Stomach (tissue), 19 donors: ENCODE measurements at places on chromosomes 5 and 9. TPM values are rescaled to one million over a fixed set of nuclear protein-coding genes. Genes with fewer than 3 reads are reported as not detected.

The RAD17 gene
- total RNA-seq: 30.8 TPM

The IL13 gene
- total RNA-seq: 0.55 TPM

The PCDHB4 gene
- not detected for total RNA-seq

The TMEM171 gene
- total RNA-seq: 44.0 TPM

The DRD1 gene
- not detected for total RNA-seq

The GARIN3 gene
- total RNA-seq: not detected

The IFNA2 gene
- not detected for total RNA-seq

The PCDHB7 gene
- not detected for total RNA-seq

The BAAT gene
- total RNA-seq: not detected

GRCh38 chr9:17216011-17216410 lies 81.2 kb downstream of the CNTLN start:
- H3K27me3 ChIP-seq: no peaks in the 10 kb centered on the region
- H3K27ac ChIP-seq: no peak overlapping the region
- DNase-seq: no peak
- H3K4me1 ChIP-seq: no peaks in the 10 kb centered on the region

DNA sequence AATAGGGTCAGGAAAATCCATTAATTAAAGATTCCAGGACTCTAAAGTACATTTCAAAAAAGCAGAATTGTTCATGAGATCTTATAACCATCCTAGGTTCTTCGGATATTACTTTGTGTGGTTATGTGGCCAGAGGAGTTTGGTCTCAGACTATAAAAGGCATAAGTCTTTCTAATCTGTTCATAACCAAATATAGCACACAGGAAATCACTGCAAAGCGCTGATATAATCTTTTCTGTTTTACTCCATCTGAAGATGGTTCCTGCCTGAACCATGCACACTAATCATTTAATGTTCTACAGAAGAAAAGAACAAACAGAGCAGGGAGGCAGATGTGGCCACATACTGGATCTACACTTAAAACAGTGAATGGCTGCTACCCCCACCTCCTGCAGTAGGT lies 182.8 kb downstream of the SEMA5A start:
- H3K27me3 ChIP-seq: no peaks in the 10 kb centered on the region
- no peak overlapping the region for H3K4me3 ChIP-seq
- DNase-seq: no peak
- no peak overlapping the region for H3K27ac ChIP-seq

DNA sequence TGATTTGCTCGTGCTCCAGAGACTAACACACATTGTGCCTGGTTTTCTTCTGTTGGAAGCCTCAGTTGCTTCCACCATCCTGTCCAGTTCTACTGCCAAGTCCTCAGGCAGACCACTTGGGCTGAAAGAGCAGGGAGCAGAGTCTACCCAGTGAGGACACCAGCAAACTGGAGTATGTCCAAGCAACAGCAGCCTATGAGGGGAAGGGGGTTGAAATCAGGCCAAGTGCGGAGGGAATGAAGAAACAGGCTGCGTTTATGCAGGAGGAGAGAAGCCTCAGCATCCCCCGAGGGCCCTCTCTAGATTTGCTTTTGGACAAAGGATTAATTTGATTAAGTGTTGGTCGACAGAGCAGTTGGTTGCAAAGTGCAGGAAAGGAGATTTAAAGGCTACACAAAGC lies 14.5 kb downstream of the DOCK2 start:
- H3K4me3 ChIP-seq: no peak overlapping the region
- DNase-seq: peak; percentile 46
- no peaks in the 10 kb centered on the region for H3K36me3 ChIP-seq
- H3K27ac ChIP-seq: no peak overlapping the region
- no peaks in the 10 kb centered on the region for H3K27me3 ChIP-seq

DNA sequence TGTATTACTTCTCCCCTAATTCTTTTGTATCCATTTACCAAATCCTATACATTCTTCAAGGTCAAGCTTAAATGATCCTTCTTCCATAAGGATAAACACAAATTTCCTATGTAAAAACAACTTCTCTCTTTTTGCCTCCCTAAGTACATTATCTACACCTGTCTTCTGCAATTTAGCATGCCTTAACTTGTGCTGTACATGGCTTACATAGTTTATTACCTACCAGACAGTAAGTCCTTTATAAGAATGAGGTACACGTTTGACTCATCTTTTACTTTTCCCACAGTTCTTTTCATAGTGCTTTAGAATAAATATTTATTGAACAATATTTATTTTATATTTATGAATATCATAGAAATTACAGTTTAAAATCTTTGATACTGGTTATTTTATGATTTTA lies 33.4 kb downstream of the GIN1 start:
- no peak overlapping the region for H3K4me3 ChIP-seq
- no peak overlapping the region for H3K27ac ChIP-seq
- no peaks in the 10 kb centered on the region for H3K4me1 ChIP-seq

DNA sequence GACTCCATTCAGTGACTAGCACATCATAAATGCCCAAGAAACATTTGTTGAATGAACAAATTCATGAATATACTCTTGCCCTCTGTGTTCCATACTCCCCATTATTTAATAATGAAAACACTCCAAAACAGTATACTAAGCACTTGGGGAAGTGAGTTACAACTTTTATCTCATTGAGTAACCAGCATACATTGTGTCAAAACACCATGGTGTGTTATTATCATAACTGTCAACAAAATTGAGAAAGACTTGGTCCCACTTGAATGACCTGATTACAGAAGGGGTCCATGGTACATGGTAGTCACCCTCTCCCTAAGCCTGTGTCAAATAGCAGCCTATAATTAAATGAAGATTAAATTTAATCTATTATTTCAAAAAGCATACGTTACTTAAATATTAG lies 16.2 kb downstream of the ANKH start:
- no peak overlapping the region for H3K27ac ChIP-seq
- no peak overlapping the region for H3K4me3 ChIP-seq
- DNase-seq: no peak
- no peaks in the 10 kb centered on the region for H3K27me3 ChIP-seq
- H3K4me1 ChIP-seq: peaks cover 3% of the 10 kb centered on the region
- H3K36me3 ChIP-seq: no peaks in the 10 kb centered on the region

DNA sequence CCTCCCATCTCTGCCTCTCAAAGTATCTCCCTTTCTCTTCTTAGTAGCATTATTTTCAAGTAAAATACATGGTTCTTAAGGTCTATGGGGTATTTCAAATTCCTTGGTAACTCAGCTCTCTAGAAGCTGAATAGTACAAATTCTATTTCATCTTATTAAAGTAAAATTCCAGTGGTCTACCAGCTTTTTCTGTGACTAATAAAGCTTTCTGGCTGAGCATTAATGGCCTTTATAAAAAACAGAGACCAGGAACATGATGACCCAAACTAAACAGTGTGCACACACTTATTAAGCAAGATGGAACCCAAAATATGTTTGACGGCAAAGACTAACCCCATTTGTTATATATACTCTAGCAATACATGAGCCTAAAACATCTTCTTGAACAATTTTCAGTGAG lies 142.6 kb downstream of the OR2K2 start:
- H3K4me1 ChIP-seq: no peaks in the 10 kb centered on the region
- DNase-seq: no peak
- H3K36me3 ChIP-seq: no peaks in the 10 kb centered on the region
- H3K4me3 ChIP-seq: no peak overlapping the region
- no peak overlapping the region for H3K27ac ChIP-seq

- H3K4me1 ChIP-seq: no peaks in the 10 kb centered on the region
- no peak overlapping the region for H3K4me3 ChIP-seq
- no peak for DNase-seq
- no peaks in the 10 kb centered on the region for H3K36me3 ChIP-seq
- H3K27me3 ChIP-seq: no peaks in the 10 kb centered on the region
Measured at GRCh38 chr5:168244838-168245559, 46.4 kb upstream of the WWC1 start.

- peaks cover 85% of the 10 kb centered on the region for H3K4me1 ChIP-seq
- no peak overlapping the region for H3K4me3 ChIP-seq
- H3K27ac ChIP-seq: no peak overlapping the region
- no peaks in the 10 kb centered on the region for H3K36me3 ChIP-seq
Measured at GRCh38 chr9:93594041-93594756, 17.8 kb downstream of the PHF2 start.

DNA sequence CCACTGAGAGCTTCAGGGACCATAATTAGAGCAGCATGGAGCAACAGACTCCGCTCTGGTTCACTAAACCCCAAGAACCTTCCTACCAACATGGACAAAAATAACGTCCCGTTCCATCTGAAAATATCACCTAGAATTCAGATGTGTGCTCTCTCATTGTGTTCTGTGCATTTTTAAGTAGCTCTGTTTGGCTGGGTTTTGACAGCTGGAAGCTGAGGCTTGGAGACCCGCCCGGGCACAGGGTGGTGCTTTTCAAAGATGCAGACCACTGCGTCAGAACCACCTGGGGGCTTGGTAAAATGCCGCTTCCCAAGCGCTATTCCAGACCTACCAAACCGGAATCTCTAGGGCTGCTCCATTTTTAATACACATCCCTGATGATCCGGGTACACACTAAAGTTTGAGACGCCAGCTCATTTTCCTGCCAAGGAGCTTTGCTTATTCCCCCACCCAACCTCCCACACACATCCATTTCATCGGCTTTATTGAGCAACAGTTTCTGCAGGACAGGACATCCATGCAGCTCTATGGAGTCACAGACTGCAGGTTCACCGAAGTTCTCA lies 104.8 kb downstream of the GABBR2 start:
- H3K27ac ChIP-seq: no peak overlapping the region
- no peaks in the 10 kb centered on the region for H3K4me1 ChIP-seq
- H3K36me3 ChIP-seq: no peaks in the 10 kb centered on the region
- no peak for DNase-seq
- H3K27me3 ChIP-seq: peaks cover 5% of the 10 kb centered on the region

- no peak for DNase-seq
- no peak overlapping the region for H3K4me3 ChIP-seq
- H3K4me1 ChIP-seq: no peaks in the 10 kb centered on the region
- no peaks in the 10 kb centered on the region for H3K36me3 ChIP-seq
- H3K27ac ChIP-seq: no peak overlapping the region
Measured at GRCh38 chr5:14551211-14551610, 30.4 kb upstream of the OTULINL start.

DNA sequence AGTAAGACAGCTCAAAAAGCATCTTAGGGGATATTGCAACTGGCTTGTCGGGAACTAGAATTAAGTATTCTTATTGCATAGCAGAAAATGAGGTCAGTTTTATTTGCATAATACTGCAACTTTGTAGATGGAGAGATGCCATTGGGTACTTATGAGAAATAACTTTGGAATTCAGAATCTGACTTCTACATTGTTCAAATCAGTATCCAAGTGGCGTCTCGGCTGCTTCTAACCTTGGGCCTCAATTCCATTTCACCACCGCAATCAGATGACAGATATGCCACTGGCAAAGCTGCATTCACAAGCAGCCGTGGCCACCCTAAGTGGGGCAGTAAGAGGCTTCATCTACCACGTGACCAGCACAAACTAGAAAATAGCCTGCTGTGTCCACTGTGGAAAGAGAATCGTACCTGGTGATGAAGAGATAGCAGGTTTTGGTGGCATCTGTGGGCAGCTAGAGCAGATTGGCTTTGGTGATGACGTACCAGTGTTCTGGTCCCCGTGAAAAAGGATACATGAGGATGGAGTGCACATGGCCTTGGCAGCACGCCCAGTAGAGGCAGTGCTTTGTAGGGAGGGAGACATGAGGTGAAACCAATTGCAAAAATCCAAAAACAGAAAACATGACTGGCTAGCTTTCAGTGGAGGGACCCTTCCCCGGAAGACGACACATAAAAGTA lies 116.6 kb downstream of the KLHL3 start:
- H3K4me3 ChIP-seq: no peak overlapping the region
- peaks cover 17% of the 10 kb centered on the region for H3K4me1 ChIP-seq
- peak; percentile 60 for DNase-seq

DNA sequence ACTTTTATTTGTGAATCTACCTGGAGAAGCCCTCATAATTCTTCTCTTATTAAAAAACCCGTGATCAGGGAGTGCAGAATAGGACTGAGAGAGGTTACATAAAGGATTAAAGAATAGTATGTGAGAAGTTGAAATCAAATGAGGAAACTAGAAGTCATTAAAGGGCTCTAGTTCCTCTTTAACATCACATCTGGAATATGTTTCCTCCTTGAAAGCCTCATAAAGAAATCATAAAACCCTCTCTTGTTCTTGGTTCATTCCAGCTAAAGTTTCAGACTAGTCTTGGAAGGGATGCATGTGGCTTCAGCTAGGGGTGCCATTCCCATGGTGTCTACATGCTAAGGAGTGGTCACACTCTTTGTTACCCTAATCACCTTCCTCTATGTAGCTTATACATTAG lies 5.7 kb upstream of the C5orf46 start:
- H3K27ac ChIP-seq: no peak overlapping the region
- no peaks in the 10 kb centered on the region for H3K36me3 ChIP-seq
- no peak for DNase-seq
- H3K4me3 ChIP-seq: no peak overlapping the region
- H3K4me1 ChIP-seq: peaks cover 10% of the 10 kb centered on the region

- H3K27ac ChIP-seq: peak overlapping the region; percentile 90
- H3K36me3 ChIP-seq: no peaks in the 10 kb centered on the region
- H3K4me1 ChIP-seq: peaks cover 58% of the 10 kb centered on the region
- DNase-seq: peak; percentile 54
- H3K4me3 ChIP-seq: peak overlapping the region; percentile 77
Measured at GRCh38 chr5:95823738-95824609, 1.4 kb upstream of the GLRX start.

GRCh38 chr5:143648696-143649095 lies 163.3 kb upstream of the HMHB1 start:
- H3K27ac ChIP-seq: no peak overlapping the region
- no peaks in the 10 kb centered on the region for H3K27me3 ChIP-seq
- H3K4me3 ChIP-seq: no peak overlapping the region
- no peaks in the 10 kb centered on the region for H3K36me3 ChIP-seq
- no peaks in the 10 kb centered on the region for H3K4me1 ChIP-seq

GRCh38 chr9:117734082-117734481 lies 29.9 kb downstream of the TLR4 start:
- no peak for DNase-seq
- no peak overlapping the region for H3K4me3 ChIP-seq
- H3K36me3 ChIP-seq: no peaks in the 10 kb centered on the region
- no peaks in the 10 kb centered on the region for H3K27me3 ChIP-seq

DNA sequence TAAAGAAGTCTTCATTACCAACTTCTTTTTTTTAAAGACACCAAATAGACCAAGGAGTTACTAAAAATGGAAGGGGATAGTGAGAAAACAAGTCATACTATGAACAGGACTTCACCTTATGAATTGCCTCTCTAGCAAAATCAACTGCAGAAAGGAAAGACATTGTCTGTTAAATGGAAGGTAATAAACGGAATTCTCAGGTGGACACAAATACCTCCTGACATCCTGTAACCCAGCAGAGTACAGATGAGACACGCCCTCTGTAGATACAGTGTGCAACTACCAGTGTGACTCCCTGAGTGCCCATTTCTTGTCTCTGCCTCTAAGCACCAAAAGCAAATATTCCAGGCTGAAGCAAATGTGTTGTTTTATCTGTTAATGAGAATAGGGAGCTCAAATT lies 12.2 kb upstream of the PLPP1 start:
- no peak for DNase-seq
- no peaks in the 10 kb centered on the region for H3K27me3 ChIP-seq
- no peaks in the 10 kb centered on the region for H3K36me3 ChIP-seq
- H3K4me1 ChIP-seq: no peaks in the 10 kb centered on the region
- H3K4me3 ChIP-seq: no peak overlapping the region
